Stimulated activated effector memory CD8-positive, alpha-beta T cell treated with anti-CD3 and anti-CD28 coated beads, Interleukin-12 subunit alpha, Interleukin-12 subunit beta, amount 100 ng/mL, for 72 hours (primary cell): ENCODE measurements at places on chromosomes 6 and 20.

- no peak for DNase-seq
Observed at GRCh38 chr6:123777563-123777962, 26.1 kb upstream of the NKAIN2 start.

- DNase-seq = no peak
Observed at GRCh38 chr6:133951227-133951626, 1.8 kb upstream of the TBPL1 start.

- no peak for DNase-seq
Observed at GRCh38 chr6:134850721-134851305, 99.1 kb downstream of the ALDH8A1 start.

GRCh38 chr6:156513504-156513903 is 263.7 kb upstream of the ARID1B start:
- no peak for DNase-seq

GRCh38 chr6:11279284-11279689 is 46.8 kb upstream of the NEDD9 start:
- no peak for DNase-seq

- no peak for DNase-seq
Observed at GRCh38 chr6:149586149-149586548, 20.0 kb downstream of the GINM1 start.

GRCh38 chr6:150263765-150264404 is 104.9 kb upstream of the IYD start:
- DNase-seq = no peak

DNA sequence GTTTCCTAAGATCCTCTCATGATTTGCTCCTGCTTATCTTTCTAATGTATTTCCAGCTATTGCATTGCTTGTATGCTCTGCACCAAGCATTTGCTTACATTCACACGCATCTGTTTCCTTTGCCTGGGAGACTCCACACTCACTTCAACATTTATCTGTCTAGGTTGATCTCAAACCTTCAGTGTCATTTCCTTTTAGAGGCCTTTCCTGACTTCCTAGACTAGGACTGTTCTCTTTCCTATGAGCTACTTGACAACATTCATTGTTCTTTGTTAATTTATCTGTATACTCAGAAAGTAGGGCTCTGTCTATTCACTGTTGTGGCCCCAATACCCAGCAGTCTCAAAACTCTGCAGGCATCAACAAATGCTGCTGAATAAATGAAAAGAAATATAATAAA is 84.4 kb downstream of the WASF1 start:
- no peak for DNase-seq

- DNase-seq = no peak
Observed at GRCh38 chr6:6758915-6759654, 170.6 kb downstream of the LY86 start.

DNA sequence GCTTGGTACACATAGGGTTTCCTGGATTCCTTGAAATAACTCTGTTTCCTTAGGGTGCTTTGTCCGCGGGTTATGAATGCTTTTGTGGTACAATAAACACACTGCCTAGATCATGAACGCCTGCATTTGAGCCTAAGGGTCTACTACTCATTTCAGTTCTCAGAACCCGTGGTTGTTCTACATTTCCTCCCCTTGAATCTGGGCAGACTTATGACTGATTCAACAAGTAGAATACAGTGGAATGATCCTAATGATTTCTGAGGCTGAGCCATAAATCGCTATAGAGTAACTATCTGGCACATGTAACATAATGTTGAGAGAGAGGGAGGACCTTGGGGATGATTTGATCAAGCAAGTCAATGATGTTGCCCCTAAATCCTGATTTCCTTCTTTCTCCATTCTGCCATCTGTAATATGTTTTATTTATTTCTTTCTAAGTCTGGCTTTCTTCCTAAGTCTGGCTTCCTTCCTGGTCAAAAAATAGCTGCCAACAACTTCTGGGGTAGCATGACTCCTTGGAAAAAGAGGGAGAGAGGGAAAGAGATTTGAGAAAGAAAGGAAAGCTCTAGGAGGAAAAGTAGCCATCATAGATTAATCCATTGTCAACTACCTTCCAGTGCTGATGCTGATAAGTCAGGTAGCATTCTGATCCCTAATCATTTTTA is 23.0 kb downstream of the ABRACL start:
- DNase-seq = no peak

DNA sequence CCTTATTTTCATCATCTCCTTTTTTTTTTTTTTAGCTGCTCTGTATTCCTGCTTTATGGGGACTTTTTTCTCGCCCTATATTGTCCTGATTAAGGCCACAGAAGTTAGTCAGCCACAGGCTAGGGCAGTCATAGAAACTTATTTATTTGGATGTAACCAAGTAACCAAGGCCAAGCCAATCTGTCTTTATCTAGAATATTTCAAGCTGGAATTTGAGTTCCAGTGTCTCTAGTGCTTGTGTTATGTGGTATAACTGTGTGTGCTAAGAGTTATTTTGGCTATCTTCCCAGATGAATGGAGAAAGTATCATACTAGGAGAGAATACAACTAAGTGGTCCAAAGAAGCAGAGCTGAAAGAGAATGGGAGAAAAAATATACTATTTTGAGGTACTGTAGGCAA is 751.5 kb downstream of the CBLN4 start:
- DNase-seq = no peak

DNA sequence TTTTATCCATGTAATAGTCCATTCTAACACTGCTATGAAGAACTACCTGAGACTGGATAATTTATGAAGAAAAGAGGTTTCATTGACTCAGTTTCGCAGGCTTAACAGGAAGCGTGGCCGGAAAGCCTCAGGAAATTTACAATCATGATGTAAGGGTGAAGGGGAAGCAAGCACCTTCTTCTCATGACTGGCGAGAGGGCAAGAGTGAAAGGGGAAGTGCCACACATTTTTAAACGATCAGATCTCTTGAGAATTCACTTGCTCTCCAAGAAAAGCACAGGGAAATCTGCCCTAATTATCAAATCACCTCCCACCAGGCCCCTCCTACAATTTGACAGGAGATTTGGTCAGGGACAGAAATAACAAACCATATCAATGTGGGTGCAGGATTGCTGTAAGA is 859.7 kb downstream of the EPHA7 start:
- DNase-seq = no peak

GRCh38 chr6:131167773-131168172 is 32.5 kb downstream of the AKAP7 start:
- no peak for DNase-seq
